CD4-positive, alpha-beta T cell treated with Interleukin-21 for 1 hour (primary cell): ENCODE measurements at places on chromosomes 3 and 15.

DNA sequence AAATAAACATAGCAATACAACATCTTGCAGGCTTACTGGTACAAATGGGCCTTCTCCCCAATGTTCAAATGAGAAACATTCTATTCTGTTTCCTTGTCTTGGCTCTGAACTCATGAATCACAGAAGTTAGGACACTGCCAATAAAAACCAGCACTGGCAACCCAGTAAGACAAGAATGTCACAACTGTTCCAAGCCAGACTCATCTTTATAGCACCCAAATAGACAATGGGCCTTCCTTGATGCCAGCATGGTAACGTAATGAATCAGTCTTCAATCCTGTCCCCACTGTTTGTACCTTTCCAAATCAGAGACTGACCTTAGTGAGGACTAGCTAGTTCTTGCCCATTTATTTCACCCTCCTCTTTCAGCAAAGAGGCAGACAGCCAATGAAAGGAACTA lies 14.1 kb upstream of the RPS17 start:
- DNase-seq = no peak

- DNase-seq = no peak
Measured at GRCh38 chr15:73683257-73683776, 866 bp upstream of the CD276 start.

- peak; percentile 74 for DNase-seq
Measured at GRCh38 chr15:51776952-51777569, 25.7 kb downstream of the TMOD2 start.

DNA sequence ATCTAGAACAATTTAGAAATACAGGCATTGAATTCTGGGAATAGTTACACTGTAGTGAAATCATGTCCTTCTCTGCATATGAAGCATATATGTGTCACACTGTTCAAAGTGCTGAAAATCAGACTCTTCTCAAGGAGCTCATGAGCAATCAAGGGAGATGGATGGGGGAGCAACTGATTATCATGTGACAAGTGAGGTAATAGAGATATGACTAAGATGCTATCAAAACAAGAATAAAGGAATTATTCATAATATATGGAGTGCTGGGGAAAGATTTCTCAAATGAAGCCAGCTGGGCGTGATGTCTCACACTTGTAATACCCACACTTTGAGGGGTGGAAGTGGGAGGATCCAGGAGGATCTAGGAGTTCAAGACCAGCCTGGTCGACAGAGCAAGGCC lies 74.9 kb upstream of the CHRNB4 start:
- DNase-seq = no peak

- no peak for DNase-seq
Measured at GRCh38 chr3:128327606-128328031, 139.1 kb downstream of the DNAJB8 start.

- DNase-seq = no peak
Measured at GRCh38 chr15:31486506-31486905, 159.9 kb downstream of the KLF13 start.

DNA sequence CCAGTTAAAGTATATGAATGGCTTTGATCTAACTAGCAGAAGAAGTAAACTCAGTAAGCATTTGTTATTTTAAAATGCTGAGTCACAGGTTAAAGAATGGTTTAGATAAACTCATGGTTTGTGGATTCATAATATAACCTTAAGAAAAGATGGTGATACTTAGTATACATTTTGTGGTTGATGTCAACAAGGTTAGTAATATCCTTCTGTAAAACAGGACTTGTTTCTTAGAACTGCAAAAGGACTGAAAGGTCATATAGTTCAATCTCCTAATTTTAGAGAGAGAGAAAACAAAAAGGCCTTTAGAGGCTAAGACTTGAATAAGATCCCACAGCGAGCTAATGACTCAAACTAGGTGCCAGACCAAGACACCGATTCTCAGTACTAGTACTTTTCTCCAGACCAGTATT lies 50.0 kb downstream of the STRIT1 start:
- DNase-seq = no peak
